Astrocyte (in vitro differentiated cells and primary cell): ENCODE measurements at places on chromosomes 2 and 18. TPM values are rescaled to one million over a fixed set of nuclear protein-coding genes. Genes with fewer than 3 reads are reported as not detected.

The GREB1 gene
- total RNA-seq = 9.3 and 14.5 TPM in 2 replicates

The KIF5C gene
- 21.0 and 24.3 TPM in 2 replicates for total RNA-seq

- H3K27me3 ChIP-seq = peaks cover 26% of the 10 kb centered on the region
- no peak overlapping the region for H3K27ac ChIP-seq
- DNase-seq = no peak
- no peak overlapping the region for H3K4me3 ChIP-seq
- H3K36me3 ChIP-seq = no peaks in the 10 kb centered on the region
These were observed 16.8 kb upstream of the KCNK3 start for GRCh38 chr2:26675651-26676255.

DNA sequence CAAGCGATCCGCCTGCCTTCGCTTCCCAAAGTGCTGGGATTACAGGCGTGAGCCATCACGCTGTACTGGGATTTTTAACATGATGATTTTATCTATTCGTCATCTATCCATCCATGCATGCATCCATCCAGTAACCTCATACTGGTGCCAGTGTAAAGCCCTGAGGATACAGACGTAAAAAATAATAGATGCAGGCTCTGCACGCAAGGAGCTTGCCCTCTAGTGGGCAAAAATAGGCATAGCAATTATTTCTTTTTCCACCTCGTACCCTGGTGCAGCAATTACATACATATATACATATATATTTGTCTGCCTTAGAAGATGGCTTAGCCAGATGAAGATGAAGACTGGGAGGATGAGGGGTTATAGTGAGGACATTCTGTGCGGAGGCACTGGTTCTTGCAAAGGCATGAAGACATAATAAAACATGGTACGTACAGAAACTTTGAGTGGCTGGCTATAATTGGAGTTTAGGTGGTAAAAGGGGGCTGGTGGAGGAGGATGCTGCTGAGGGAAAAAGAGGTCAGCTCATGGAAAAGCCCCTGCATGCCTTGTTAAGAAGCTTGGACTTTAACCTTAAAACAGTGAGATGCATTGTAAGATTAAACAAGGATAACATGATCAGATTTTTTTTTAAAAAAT is 19.6 kb upstream of the RPIA start:
- no peak overlapping the region for H3K4me3 ChIP-seq
- no peak overlapping the region for H3K27ac ChIP-seq
- H3K36me3 ChIP-seq = no peaks in the 10 kb centered on the region
- H3K27me3 ChIP-seq = no peaks in the 10 kb centered on the region
- H3K4me1 ChIP-seq = no peaks in the 10 kb centered on the region

GRCh38 chr2:69764286-69765095 is 22.6 kb downstream of the ANXA4 start:
- no peak overlapping the region for H3K27ac ChIP-seq
- no peaks in the 10 kb centered on the region for H3K27me3 ChIP-seq
- no peaks in the 10 kb centered on the region for H3K36me3 ChIP-seq
- DNase-seq = peak; percentile 49
- peaks cover 7% of the 10 kb centered on the region for H3K4me1 ChIP-seq

- peak overlapping the region; percentile 92 for H3K27ac ChIP-seq
- H3K4me3 ChIP-seq = peak overlapping the region; percentile 92
- no peaks in the 10 kb centered on the region for H3K36me3 ChIP-seq
- no peak for DNase-seq
These were observed 1.4 kb upstream of the ACVR2A start for GRCh38 chr2:147843391-147843863.

DNA sequence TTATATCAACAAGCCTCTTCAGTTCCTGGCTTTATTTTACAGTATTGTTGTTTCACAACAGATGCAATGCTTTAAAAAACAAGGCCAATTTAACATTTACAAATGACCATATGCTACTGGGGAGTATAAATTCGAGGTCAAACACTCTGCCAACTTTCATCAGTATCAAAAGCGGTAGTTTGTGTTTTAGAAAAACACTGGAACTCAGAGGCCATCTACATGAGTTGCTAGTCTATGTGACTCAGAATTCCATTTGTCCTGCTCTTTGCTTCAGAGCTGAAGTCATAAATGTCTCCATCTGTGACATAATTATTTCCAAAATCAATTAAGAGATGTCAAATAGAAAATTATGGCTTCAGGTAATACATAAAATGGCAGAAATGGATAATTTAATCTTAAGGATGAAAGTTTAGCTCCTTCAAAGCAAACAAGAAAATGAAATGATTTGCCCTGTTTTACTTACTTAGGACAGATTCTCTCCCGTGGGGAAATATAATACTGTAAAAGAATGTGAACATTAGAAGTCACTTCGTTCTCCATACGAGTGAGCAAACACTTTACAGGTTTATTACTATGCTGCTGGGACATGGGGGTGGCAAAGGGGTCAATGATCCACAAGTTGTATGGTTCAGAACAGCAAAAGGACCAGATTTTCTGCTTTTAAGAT is 3.7 kb downstream of the MEX3C start:
- peaks cover 28% of the 10 kb centered on the region for H3K4me1 ChIP-seq
- DNase-seq = peak; percentile 42
- H3K36me3 ChIP-seq = no peaks in the 10 kb centered on the region
- peak overlapping the region; percentile 99 for H3K4me3 ChIP-seq
- peak overlapping the region; percentile 91 for H3K27ac ChIP-seq

DNA sequence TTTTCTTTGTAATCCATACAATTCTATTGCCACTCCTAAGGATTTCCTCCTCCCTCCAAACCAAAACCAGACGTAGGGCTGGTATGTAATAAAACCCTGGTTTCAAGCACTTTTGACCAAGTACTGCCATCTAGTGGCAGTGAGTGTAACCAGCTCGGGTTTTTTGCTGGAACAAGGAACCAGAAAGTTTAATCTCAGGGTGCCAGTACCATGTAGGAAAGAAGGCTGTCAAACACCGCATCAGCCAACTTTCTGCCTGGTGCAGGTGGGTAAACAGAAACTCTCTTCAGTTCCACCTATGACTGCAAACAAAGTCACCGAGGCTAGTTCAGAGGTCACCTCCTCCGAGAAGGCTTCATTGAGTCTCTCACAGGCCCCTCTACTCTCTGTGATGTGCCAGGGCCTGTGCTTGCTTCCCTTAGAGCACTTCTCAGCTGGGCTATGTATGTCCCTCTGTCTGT is 10.2 kb upstream of the THNSL2 start:
- no peak overlapping the region for H3K4me3 ChIP-seq
- H3K27me3 ChIP-seq = no peaks in the 10 kb centered on the region
- peak; percentile 18 for DNase-seq
- H3K4me1 ChIP-seq = no peaks in the 10 kb centered on the region

DNA sequence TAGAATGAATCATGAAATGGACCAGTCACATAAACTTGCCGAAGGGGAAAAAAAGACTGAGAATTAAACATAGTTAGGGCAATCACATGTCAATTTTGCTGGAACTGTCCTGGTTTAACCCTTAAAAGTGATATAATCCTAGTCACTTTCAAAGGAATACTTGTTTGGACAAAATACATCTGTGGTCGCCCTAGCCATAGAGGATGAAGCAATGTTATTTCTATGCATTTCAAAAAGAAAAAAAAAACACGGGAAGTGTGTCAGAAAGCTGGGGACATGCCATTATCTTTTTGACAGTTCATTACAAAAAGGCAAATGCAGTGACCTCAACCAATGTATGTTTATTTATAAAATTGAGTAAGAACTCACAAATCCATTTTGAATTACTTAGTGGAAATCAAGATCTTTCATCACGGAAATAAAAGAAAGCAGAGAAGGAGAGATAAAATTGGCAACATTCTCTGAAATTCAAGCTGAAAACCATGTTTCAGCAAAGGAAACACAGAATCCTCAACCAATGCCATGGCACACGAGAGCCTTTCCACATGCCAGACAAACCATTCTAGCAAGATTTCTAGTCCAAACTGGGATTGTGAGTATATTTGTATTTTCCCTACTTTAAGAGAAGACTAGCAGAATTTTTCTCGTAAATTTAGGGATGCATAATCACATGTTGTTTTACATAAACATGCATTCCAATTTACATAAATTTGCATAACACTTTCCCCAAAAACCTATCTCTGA is 854.3 kb upstream of the ACVR2A start:
- H3K36me3 ChIP-seq = no peaks in the 10 kb centered on the region
- no peak overlapping the region for H3K4me3 ChIP-seq
- no peaks in the 10 kb centered on the region for H3K27me3 ChIP-seq
- no peak overlapping the region for H3K27ac ChIP-seq
- DNase-seq = peak; percentile 61
- peaks cover 9% of the 10 kb centered on the region for H3K4me1 ChIP-seq

- peak overlapping the region; percentile 81 for H3K4me3 ChIP-seq
- peak overlapping the region; percentile 49 for H3K27ac ChIP-seq
- DNase-seq = no peak
- peaks cover 3% of the 10 kb centered on the region for H3K4me1 ChIP-seq
- H3K27me3 ChIP-seq = no peaks in the 10 kb centered on the region
These were observed 1.2 kb downstream of the EPB41L3 start for GRCh38 chr18:5542515-5543035.
